ENCODE measurements at places on chromosomes 11 and 22.
A peak's percentile ranks its signal among the peaks of the same experiment; 100 is the strongest.

GRCh38 chr22:40509401-40510134 is 127.0 kb downstream of the MRTFA start:
- no peak for DNase-seq

DNA sequence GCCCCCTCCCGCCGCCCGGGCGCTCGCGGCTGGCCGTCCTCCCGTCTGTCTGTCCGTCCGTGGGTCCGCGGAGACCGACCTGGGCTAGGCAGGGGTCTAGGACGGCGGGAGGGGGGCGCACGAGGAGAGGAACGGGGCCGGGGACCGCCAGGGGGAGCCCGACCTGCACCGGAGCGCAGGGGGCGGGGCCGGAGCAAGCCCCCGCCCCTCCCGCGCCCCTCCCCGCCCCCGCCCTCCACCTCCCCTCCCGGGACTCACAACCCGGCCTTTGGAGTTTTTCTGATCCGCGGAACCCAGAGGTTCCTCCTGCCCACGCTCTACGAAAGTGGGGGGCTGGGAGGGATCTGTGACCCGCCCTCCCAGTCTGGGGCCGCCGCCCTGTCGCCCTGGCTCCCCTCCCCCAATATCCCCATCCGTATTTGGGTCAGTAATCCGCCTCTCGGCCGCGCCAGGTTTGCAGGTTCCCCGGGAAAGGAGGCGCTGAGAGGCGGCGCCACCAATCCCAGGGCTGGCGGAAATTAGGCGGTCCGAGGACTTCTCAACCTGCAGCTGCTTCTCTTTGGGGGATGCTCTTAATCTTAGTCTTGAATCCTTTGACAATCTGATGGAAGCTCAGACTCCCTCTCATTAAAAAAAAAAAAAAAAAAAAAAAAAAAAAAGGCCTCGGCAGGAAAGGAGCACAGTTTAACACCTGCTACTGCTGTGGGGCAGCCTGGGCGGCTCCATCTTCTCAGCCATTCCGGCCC is 925 bp upstream of the KCNJ11 start:
- peak; percentile 83 for DNase-seq

- DNase-seq: peak; percentile 71
Measured at GRCh38 chr11:73980001-73980961, 2.4 kb downstream of the UCP2 start.

DNA sequence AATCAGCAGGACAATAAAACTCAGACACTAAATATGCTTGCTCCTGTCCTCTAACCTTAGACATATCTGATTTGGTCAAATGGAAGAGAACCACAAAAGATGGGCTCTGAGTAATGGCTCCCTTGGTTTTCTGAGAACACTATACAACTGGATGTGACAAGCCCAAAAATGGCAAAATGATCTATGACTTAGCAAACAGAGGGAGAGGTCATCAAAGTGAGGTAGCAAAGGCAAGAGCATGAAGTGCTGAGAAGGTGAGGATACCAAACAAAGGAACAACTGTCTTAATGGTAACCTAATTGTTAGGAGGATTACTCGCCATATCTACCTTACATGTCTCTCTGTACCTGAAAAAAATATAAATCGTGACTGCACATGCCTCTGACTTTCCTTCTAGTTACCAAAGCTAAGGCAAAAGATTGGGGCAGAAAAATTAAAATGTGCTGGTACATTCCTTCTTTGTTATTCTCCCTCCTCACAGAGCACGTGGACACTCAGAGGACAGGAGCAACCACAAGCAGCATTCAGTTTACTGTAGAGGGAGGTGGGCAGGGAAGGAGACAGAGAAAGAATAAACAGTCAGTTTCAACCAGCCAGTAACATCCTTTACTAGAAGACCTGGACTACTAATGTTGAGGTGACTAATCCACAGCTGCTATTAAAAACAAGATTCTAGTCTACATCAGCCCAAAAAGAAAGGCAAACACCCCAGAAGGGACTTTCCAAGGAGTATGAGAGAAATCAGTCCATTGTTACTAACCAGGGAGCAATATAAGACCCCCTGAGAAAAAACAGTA is 88.8 kb downstream of the AMBRA1 start:
- DNase-seq: no peak

GRCh38 chr22:42684462-42685195 is 35.4 kb upstream of the CYB5R3 start:
- DNase-seq: no peak

- DNase-seq: no peak
Measured at GRCh38 chr11:120063686-120064340, 74.1 kb downstream of the TRIM29 start.

DNA sequence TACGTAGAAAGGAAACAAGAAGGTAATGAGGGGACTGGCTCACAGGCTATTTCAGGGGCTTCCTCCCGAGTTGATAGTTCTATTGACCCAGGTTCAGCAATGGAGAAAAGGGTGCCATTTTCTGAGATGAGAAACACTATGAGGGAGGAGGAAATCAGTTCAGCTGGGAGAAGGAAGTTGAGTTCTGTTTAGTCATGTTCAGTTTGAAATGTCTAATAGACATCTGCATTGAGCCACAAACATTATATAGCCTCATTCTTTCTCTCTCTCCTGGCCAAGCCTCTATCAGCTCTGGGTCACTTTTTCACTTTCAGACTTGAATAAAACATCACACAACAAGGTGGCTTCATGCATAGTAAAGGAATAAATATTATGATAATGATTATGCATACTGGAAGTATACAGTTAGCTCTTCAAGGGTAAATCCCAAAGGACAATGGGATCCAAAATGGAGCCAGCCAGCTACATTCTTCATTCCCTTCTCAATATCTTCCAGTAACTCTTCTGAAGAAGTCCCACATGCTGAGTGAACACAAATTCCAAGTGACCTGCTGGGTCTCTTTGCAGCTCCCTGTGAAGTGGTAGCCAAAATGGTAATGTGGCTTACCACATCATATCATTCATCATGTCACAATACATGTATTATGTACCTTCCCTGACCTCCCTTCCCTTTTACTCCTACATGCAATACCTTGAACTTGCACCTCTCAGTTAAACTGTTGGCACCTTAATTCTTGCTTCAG is 80.9 kb upstream of the CD44 start:
- DNase-seq: no peak

- no peak for DNase-seq
Measured at GRCh38 chr11:7077101-7077500, 11.7 kb upstream of the RBMXL2 start.

GRCh38 chr22:24184057-24184798 is 2.9 kb downstream of the SUSD2 start:
- DNase-seq: no peak

DNA sequence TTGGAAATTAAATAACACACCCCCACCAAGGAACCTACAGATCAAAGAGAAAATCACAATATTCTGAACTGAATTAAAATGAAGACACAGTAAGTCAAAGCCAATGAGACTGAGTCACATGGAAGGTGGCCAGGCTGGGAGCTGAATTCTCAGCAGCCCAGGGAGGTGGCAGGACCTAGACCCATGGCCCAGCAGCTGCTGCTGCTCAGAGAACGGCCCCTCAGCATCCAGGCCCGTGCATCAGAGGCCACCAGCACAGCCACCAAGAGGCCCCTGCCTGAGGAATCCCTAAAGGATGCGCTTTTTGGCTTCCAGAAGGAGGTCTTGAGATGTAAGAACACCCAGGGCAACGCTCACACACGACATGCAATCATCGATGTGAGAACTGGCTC is 35.0 kb downstream of the TBX1 start:
- no peak for DNase-seq

DNA sequence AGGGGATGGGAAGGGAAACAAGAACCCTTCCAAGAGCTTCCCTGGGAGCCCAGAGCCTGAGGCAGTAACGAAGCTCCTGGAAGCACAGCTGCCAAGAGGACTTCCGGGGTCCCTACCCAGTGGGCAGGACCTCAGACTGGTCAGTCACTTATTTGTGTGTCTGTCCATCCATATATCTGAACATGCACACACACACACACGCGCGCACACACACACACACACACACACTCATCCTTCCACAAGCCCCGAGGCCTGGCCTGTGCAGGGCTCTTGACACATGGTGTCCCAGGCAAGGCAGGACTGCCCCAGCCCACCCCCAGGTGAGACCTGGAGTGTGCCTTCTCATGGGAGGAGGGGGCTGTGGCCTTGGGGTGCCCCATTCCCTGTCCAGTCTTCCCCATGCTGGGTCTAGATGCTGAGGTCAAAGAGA is 44.9 kb downstream of the IGLL5 start:
- no peak for DNase-seq

DNA sequence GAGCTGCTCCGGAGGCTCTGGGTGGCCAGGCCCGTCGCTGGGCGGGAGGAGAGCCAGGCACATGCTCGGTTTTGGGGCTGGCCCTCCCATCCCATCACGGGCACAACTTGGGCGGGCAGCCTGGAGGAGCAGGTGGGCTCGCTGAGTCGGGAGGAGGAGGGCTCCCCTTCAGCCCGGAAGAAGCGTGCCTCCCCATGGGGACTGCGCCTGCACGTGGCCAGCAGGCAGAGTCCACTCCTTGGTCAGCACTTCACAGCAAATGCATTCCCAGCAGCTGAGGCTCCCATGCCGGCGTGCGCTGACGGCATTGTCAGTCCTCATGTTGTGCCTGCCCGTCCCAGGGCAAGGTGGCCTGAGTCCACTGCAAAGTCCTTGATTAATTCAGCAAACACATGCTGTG is 1281.7 kb downstream of the BRD1 start:
- DNase-seq: no peak

DNA sequence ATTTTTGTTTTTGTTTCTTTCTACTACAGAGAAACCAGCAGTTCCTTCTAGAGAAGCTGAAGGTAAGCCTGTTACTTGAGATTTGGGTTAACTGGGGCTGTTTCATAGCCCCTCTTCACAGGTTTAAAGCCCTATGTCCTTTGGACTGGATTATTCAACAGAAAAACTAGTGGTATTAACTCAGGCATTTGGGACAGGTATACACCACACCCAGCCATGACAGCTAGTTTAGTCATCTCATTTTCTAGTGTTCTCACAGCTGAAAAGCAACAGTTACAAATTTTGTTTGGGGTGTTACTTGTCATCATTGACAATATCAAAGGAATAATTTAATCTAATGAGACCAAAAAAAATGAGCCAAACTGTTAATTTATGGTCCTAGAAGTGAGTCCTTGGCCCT is 14.0 kb downstream of the LAYN start:
- no peak for DNase-seq

GRCh38 chr11:90373971-90374370 is 151.1 kb upstream of the CHORDC1 start:
- DNase-seq: no peak

GRCh38 chr11:130561441-130561881 is 113.0 kb downstream of the ADAMTS15 start:
- no peak for DNase-seq

- DNase-seq: no peak
Measured at GRCh38 chr11:86805873-86806310, 5.5 kb downstream of the PRSS23 start.

DNA sequence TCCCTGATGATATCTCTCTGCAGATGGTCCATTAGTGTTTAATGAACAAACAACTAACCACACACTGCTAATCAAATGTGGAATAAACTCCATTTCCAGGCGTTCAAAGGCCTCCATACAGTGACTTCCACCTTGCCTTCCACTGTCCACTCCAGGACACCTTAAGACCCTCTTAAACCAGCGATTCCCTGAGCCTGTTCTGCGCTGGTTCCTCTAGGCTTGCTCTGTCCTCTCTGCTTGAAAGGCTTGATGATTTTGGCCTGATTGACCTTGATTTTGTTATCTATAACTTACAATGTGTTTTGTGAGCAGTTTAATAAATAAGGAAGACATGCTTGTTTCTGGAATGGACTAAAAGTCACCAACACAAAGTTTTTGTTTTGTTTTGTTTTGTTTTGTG is 12.0 kb downstream of the OVCH2 start:
- no peak for DNase-seq

DNA sequence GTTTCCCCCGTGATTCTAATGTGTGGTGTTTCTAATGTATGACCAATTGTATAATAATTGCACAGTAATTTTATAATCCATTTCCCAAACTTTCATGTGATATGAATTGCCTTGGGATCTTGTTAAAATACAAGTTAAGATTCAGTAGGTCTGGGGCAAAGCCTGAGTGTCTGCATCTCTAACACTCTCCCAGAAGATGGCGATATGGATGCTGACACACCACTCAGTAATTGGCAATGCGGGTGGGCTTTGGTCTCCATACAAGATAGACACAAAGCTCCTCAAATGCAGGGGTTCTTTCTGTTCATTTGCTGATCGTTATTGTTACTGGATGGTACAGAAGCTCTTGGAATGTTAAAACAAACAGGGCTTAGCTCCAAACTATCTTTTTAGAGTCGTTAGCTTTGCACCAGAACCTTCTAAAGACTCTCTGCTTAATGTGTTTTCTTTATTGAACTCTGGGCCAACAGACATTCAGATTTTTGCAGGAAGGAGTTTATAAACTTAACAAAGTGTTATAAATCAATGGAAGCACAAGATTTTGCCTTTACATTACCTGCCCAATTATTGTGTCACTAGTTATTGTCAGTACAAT is 45.4 kb upstream of the ANO3 start:
- DNase-seq: no peak

DNA sequence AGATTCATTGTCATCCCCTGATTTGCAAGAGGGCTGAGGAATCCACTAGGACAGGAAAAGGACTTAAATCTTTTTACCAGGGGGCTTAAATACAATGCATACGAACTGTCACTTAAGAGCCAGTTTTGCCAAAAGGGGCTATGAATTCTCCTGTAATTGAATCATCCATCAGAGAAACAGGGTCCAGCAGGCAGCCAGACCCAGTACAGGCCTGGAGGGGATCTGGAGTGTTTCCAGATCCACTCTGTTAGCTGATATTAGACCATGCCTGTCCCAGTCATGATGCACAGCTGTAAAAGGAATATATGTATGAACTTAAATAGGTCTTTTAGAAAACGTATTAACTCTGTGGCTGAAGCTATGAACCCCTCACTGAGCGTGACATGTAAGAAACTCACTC is 53.8 kb upstream of the PRSS23 start:
- DNase-seq: no peak

DNA sequence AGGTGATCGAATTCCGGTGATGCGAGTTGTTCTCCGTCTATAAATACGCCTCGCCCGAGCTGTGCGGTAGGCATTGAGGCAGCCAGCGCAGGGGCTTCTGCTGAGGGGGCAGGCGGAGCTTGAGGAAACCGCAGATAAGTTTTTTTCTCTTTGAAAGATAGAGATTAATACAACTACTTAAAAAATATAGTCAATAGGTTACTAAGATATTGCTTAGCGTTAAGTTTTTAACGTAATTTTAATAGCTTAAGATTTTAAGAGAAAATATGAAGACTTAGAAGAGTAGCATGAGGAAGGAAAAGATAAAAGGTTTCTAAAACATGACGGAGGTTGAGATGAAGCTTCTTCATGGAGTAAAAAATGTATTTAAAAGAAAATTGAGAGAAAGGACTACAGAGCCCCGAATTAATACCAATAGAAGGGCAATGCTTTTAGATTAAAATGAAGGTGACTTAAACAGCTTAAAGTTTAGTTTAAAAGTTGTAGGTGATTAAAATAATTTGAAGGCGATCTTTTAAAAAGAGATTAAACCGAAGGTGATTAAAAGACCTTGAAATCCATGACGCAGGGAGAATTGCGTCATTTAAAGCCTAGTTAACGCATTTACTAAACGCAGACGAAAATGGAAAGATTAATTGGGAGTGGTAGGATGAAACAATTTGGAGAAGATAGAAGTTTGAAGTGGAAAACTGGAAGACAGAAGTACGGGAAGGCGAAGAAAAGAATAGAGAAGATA is at the start of gene MALAT1:
Gene MALAT1 (plus strand): TSS at position 69 of the 736 bp plus-strand sequence.
- DNase-seq: peak; percentile 91

GRCh38 chr22:49961005-49961600 is 531 bp downstream of the PIM3 start:
- no peak for DNase-seq

GRCh38 chr11:96465512-96465911 is 75.7 kb downstream of the JRKL start:
- no peak for DNase-seq

All from stimulated activated CD4-positive, alpha-beta T cell treated with anti-CD3 and anti-CD28 coated beads, TNF-alpha, amount 100 ng/mL, for 1 hour (primary cell).